A549 (cell line): ENCODE measurements at places on chromosomes 13 and 19.

GRCh38 chr13:75432045-75432444 is 49.9 kb downstream of the TBC1D4 start:
- no peak for DNase-seq

DNA sequence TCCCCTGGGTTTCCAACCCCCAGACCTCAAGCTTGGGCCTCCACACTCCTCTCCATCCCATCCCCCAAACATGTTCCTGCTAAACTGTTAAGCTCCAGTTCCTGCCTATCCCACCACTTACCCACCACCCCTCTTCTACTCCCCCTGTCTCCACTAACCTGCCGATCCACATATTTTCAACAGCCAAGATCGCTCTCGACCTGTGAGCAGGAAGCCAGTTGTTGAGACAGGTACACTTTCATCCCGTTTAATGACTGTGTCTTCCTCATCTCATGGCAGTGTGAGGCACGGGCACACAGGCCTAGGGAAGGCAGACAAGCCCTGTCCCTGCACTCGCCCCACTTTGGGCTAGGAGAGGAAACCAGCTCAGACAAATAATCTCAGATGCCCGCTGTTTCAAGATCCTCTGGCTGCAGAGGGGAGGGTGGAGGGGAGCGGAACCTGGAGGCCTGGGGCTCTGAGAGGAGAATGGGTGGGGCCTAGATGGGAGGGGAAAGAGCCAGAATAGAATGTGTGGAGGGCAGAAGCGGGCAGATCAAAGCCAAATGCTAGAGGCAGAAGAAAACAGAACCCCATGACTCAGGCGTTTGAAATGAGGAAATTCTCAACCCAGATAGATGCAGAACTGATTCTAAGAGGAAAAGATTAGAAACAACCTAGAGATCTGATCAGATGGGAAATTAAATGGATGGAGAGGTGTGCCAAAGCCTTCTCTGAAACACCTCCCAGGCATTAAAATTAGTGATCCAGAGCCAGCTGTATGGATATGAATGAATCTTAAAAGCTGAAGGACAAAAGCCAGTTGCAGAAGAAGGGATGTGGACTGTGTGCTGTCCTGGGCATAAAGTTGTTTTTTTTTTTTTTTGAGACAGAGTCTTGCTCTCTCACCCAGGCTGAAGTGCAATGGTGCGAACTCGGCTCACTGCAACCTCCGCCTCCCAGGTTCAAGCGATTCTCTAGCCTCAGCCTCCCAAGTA is 16.9 kb upstream of the CYP2S1 start:
- DNase-seq = peak; percentile 98

DNA sequence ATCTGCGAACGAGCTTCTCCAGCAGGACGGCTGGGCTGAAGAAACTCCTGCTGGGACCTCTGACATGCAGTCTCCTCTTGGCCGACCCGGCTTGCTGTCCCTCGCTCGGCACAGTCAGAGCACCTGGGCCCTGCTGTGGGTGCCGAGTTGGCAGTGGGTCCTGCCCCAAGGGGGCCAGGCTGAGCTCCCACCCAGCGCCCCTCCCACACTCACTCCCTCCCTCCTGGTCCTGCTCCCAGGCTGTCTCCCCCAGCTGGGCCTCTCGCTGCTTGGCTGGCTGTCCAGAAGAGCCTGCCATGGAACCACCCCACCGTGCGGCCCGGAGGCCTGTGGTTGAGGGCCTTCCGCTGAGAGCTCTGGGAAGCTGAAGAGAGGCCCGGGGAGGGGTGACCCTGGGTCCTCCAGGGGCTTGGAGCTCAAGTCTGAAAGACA is 6.0 kb downstream of the AKT2 start:
- DNase-seq = no peak

DNA sequence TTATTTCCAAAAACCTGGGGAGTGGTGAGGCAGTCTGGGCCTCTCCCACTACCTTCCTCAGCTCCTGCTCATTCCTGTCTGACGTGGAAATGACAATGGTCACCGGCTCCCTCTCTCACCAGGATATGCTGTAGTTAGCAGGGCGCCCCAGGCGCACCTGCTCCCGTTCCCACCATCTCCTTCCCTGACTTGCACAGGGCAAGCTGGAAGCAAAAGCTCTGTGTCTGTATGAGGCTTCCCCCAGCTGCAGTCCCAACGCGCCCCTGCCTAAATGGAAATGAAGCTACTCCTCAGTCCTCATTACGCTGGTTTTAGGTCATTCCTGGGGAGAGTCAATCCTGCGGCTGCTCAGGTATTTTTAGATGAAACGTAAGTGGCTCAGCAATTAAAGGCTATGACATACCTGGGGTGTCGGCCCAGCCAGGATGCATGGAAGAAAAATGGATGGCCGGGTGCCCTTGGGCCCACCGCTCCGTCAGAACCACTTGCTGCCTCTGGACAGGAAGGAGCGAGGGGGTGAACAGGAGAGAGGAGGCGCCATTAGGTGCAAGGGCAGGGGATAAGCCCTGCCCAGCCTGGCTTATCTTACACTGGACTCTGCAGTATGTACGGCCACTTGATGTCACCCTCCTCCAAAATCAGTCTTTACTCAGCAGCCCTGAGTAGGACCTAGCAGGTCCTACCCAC is 32.4 kb downstream of the DHRS12 start:
- no peak for DNase-seq

- DNase-seq = no peak
Measured at GRCh38 chr19:4061683-4062418, 4.8 kb downstream of the ZBTB7A start.

DNA sequence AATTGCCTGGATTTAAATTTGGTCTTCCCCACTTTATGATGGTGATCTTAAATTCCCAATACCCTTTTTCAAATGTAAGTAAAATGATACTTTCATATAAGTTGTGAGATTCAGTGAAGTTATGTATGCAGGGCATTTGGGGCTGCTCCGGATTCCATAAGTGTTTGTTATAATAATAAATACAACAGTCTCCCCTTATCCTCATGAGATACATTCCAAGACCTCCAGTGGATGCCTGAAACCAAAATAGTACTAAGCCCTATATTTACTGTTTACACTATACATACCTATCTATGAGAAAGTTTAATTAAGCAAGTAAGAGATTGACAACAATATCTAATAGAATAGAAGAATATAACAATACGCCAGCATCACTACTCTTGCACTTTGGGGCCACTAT is 2237.8 kb downstream of the PCDH9 start:
- no peak for DNase-seq

DNA sequence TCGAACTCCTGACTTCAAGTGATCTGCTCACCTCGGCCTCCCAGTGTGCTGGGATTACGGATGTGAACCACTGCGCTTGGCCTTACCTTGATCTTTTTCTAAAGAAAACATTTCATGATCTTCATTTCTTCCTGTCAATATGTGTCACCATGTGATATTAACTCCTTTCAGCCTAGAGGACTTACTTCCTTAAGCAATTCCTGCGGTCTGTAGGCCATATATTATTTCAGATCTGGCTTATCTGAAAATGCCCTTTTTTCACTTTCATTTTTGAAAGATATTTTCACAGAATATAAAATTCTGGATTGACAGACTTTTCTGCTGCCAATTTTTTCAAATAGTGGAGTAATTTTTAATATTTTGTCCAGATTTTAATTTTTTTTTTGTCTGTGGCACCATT is 2.0 kb upstream of the GPR32 start:
- DNase-seq = no peak

- no peak for DNase-seq
Measured at GRCh38 chr13:78228940-78229339, 310.3 kb upstream of the EDNRB start.
